NCI-H1105 (cell line): ENCODE measurements at places on chromosomes 2 and 18.

GRCh38 chr2:43222475-43223309 lies 3.7 kb downstream of the ZFP36L2 start:
- no peak for DNase-seq

DNA sequence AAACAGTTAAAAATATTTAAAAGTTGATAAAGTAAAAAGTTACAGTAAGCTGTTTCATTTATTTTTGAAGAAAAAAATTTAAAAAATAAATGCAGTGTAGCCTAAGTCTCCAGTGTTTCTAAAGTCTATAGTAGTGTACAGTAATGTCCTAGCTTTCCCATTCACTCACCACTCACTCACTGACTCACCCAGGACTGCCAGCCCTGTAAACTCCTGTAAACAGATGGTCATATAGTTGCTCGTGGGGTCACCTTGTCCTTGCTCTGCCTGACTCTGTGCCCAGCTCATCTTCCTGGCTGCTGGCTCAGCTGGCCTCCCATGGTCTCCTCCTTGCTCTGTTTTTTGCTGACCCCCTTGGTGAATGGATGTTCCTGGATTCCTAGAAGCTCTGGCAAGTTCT lies 180.3 kb downstream of the VAPA start:
- DNase-seq, result no peak

DNA sequence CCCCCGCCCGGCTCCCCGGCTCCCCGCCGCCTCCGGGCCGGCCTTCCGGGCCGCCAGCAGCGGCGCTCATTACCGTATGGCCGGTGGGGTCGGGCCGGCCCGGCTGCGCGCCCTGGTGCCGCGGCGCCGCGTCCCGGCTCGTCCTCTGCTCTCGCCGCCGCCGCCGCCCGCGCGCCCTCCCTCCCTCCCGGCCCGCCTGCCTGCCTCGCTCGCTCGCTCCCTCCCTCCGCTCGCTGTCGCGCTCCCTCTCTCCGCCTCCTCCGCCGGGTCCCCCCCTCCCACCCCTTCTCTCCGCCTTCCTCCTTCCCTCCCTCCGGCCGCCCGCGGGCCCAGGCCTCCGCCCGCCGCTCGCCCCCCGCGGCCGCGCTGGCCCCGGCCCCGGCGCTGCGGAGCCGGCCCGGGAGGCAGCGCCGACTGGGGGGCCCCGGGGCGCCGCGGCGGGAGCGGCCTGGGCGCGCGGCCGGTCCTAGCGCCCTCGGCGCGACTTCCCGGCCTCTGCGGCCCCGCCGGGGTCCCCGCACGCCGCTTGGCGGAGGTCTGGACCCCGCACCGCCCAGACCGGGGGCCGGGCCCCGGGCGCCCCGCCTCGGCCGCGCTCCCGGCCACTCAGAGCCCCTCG lies at the start of gene DNMT3A:
TSS of gene DNMT3A (minus strand) at position 173 of the 619 bp plus-strand sequence. CDS start 27,941 bp downstream, outside the sequence.
- peak; percentile 54 for DNase-seq

- DNase-seq, result no peak
These were observed 213.1 kb downstream of the MCFD2 start for GRCh38 chr2:46702537-46702936.

GRCh38 chr2:144151851-144152250 lies 368.1 kb downstream of the ZEB2 start:
- DNase-seq, result no peak

DNA sequence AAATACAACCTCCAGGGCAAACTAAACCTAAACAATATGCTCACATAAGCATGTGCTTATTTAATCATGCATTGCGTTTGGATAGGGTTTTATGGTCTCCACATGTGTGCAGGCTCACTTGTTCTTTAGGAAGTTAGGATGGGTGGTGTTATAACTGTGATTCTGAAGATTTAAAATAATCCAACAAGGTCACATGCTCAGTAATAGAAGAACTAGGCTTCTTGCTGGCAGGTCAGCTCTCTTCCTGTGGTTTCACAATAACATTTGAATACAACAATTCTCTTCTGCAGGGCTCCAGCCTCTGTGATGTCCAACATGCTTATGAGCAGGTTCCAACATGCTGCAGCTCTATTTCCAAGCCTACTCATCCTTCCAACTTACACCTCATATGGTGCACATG lies 84.0 kb downstream of the MYL12B start:
- no peak for DNase-seq

DNA sequence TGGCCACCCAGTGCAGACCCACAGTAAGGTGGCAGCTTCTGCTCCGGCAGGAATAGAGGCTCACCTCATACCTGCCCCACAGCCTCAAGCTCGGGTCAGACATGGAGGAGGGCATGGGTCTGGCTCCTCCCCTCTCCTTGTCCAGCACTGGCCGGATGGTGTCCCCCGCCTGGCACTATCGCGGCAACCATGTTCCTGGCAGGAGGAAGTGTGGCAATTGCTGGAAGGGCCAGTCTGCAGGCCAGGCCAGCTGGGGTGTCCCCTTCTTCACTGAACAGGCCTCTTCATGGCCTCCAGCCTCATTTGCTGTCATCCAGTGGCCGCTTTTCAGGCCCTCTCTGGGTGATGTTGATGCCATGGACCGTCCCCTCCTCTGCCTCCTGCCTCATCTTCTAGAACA lies 41.4 kb upstream of the SMAD7 start:
- no peak for DNase-seq

- no peak for DNase-seq
These were observed 237.0 kb downstream of the IKZF2 start for GRCh38 chr2:212914392-212914791.

- DNase-seq, result no peak
These were observed 25.7 kb upstream of the LPIN1 start for GRCh38 chr2:11720752-11721151.

GRCh38 chr2:121696410-121696930 lies 40.2 kb downstream of the NIFK start:
- DNase-seq, result no peak

DNA sequence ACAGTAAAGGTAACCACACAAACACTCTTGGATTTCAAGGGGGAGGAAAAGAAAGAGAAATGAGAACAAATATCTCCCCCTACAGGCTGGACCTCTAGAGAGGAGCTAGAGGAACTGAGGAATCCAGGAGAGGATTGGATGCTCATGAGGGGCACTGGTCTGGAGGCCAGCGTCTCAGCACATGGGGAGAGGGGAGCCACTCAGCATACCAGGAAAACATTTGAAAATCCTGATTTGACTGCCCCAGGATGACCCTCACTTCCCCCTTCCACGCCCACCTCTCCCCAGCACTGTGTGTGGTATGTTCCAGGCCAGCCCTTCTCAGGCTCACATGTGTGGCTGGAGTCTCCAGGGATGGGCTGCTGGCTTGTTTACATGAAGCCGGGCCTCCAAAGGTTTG lies 396.8 kb upstream of the ID2 start:
- no peak for DNase-seq

DNA sequence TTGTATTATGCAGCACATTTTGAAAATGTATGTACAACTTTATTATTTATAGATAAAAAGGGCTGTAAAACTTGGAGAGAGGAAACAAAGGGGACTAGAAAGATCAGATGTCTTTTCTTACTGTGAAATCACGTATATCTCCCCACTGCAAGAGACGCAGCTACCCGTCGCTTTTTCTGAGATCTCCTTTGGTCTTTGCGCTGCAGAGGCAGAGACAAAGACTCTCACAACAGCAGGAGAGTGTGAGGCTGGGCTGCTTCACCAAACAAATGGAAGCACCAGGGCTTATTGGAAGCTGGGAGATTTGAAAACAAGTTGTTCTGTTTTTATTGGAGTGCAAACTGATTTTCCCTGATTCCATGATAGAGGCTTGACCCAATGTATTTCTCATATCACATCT lies 129.0 kb upstream of the PARD3B start:
- DNase-seq, result no peak

DNA sequence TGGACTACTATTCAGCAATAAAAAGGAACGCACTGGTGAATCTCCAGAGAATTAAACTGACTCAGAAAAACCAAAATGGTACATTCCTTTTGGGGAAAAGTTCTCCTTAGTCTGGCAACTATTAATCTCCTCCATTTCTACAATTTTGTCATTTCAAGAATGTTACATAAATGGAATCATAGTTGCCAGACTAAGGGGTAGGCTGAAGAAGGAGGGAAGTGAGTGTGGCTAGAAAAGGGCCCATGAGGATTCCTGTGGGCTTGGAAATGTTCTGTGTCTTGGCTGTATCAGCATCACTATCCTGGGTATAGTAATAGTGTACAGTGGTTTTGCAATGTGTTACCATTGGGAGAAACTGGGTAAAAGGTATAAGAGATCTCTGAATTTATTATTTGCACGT lies 72.4 kb downstream of the ZAP70 start:
- no peak for DNase-seq

DNA sequence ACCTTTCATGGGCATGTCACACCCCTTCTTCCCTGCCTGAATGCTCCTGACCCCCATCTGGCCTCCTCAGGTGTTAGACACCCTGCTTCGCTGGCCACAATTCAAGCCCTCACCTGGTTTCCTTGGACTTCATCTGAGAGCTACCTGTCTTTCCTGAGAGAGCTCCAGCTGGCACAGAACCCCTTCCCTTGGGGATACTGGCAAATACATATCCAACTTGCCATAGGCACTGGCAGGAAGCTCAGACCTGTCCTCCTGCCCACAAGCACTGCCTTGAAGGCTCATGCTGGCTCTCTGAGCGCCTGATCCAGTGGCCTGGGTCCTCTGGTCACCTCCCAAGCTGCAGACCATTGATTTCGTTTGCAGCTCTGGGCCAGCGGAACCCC lies 74.1 kb upstream of the MAP4K3 start:
- no peak for DNase-seq
